ENCODE measurements at places on chromosomes 2 and 18. TPM values are rescaled to one million over a fixed set of nuclear protein-coding genes. Genes with fewer than 3 reads are reported as not detected.

The CPS1 gene
- 10.8 TPM for polyA plus RNA-seq

The MTA3 gene
- polyA plus RNA-seq = 47.7 TPM

The HOXD11 gene
- not detected for polyA plus RNA-seq

The KLHL41 gene
- 0.42 TPM for polyA plus RNA-seq

The NAT8 gene
- not detected for polyA plus RNA-seq

DNA sequence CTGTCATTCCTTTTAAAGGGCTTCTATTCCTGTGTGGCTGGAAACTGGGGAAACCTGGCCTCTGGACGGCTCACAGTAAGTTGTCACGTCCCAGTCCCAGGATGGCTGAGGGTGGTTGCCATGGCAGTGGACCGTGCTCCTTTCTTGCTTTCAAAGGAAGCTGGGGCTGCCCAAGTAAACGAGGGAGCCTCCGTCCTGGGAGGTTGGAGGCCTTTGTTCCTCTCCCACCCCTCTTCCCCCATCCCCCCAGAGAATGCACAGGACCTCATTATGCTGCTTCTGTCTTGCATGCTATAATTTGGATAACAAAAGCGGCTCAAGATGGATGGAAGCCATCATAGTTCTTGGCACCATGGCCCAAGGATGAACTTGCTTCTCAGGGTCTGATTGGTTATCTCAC, 325.5 kb upstream of the HS6ST1 start:
- no peak for DNase-seq

The RTP5 gene
- not detected for polyA plus RNA-seq

DNA sequence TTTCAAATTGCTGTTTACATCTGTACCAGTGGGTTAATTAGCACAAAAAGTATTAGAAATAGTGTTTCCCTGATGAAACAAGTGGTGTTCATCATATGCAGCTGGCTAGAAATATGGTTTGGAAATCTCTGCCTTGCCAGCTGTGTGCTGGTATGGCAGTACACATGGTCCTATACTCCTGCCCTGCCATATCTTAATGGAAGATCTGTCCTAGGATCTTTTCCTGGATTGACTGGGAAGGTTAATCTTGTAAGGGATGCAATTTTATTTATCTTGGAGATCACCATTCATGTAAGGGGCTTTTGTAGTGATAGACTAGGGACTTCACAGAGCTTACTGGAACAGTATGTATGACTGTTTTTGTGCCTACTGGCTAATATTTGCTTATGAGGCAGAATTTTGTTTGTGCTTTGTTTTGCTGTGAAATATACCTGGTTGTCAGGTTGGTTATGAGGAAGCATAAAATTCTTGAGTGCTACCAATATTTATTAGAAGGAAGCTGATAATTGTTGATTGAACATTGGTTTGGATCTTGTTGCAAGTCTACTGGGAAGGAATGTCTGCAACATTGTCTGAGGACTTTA, 73.5 kb downstream of the GULP1 start:
- DNase-seq = no peak
